Neural progenitor cell (in vitro differentiated cells): ENCODE measurements at places on chromosomes 4 and X. TPM values are rescaled to one million over a fixed set of nuclear protein-coding genes. Genes with fewer than 3 reads are reported as not detected.

GRCh38 chrX:73855546-73855945 lies 292.5 kb downstream of the CHIC1 start:
- no peaks in the 10 kb centered on the region for H3K36me3 ChIP-seq
- no peak overlapping the region for H3K27ac ChIP-seq
- peak; percentile 73 for DNase-seq
- no peak overlapping the region for H3K4me3 ChIP-seq
- H3K27me3 ChIP-seq, result no peaks in the 10 kb centered on the region

- H3K4me3 ChIP-seq, result no peak overlapping the region
- DNase-seq, result no peak
Observed at GRCh38 chr4:151418385-151418784, 9.4 kb downstream of the FHIP1A start.

DNA sequence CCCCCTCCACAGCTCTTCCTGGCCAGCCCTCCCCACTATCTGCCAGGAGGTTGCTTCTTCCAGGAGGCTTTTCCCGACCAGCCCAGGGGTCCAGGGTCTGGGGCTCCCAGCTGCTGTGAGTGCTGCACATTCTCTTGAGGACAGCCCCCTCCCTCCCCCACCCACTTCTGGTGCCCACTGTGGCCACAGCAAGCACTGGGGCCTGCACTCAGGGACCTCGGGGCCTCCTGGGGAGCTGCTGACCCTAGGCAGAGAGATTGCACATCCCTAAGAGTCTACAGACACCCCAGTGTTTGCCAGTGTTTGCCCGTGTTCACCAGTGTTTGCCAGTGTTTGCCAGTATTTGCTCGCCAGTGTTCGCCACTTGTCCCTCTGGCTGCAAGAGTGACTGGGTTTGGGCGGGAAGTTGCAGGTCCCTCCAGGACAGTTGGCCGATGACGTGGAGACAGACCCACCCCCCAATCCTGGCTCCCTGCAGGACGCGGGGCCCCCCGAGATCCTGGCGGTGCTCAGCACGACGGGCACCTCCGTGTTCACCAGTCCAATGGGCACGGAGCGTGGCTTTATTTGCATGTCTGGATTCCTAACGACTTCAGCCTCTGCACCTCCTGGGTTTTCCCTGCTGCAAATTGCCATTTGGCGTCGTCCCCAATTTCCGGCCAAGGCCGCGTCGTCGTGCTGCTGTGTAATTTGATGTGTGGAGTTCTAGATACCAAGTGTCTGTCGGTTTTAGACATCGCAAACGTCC lies 87.5 kb upstream of the NKX1-1 start:
- H3K36me3 ChIP-seq, result no peaks in the 10 kb centered on the region
- no peak overlapping the region for H3K4me3 ChIP-seq
- peaks cover 6% of the 10 kb centered on the region for H3K4me1 ChIP-seq
- DNase-seq, result no peak
- H3K27me3 ChIP-seq, result peaks cover 9% of the 10 kb centered on the region

DNA sequence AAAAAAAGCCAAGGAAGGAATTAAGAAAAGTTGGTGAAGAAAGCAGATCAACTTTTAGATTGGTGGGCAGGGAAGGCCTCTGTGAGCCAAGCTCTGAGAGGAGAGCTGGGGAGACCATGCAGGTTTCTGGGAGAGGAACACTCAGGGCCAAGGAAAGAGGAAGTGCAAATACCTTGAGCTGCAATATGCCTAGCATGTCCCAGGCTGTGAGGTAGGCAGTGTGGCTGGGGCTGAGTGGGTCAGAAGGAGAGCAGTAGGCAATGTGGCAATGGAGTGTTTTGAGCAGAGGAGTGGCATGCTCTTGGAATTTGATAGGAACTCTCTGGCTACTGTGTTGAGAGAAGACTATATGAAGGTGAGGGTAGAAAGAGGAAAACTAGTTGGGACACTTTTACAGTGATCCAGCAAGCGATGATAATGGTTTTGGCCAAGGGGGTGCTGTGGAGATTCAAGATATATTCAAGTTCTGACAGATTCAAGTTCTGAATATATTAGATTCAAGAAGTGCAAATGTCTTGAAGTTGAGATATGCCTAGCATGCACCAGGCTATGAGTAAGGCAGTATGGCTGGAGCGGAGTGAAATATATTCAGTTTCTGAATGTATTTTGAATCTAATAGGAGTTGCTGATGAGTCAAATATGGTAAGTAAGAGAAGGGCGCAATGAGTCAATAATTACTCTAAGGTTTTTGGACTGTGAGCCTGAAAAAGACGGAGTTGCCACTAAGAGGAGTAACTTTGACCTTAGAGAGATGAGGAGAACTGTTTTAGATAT lies 172.5 kb downstream of the CAMK2D start:
- no peaks in the 10 kb centered on the region for H3K27me3 ChIP-seq
- peaks cover 9% of the 10 kb centered on the region for H3K4me1 ChIP-seq
- H3K4me3 ChIP-seq, result no peak overlapping the region
- no peaks in the 10 kb centered on the region for H3K36me3 ChIP-seq
- no peak overlapping the region for H3K27ac ChIP-seq

DNA sequence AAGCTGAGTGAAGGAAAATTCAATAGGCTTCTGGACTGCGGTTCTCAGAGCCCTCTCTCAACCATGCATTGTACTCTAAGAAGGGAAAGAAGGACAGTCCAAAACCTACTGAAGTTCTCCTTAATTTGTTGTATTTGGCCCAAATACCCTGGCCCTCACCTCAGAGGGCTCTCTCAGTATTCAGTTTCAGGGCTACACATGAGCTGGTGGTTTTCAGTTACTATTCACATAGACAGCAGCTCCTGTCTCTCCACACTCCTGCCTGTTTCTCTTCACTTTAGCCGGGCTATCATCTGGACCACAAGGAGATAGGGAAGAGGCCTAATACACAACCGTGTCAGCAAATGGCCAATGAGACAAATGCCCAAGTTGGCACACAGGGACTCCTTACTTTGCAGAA lies 66.0 kb downstream of the ATG4A start:
- no peaks in the 10 kb centered on the region for H3K36me3 ChIP-seq
- no peaks in the 10 kb centered on the region for H3K4me1 ChIP-seq
- no peak overlapping the region for H3K4me3 ChIP-seq
- no peak for DNase-seq
- no peaks in the 10 kb centered on the region for H3K27me3 ChIP-seq

GRCh38 chr4:182764137-182764536 lies 153.0 kb downstream of the DCTD start:
- H3K27ac ChIP-seq, result no peak overlapping the region
- peaks cover 9% of the 10 kb centered on the region for H3K27me3 ChIP-seq
- H3K4me1 ChIP-seq, result no peaks in the 10 kb centered on the region
- H3K4me3 ChIP-seq, result no peak overlapping the region
- DNase-seq, result no peak

ARSJ gene
- total RNA-seq, result 0.25 and 0.28 TPM in 2 replicates

- no peaks in the 10 kb centered on the region for H3K27me3 ChIP-seq
- H3K4me1 ChIP-seq, result no peaks in the 10 kb centered on the region
- no peaks in the 10 kb centered on the region for H3K36me3 ChIP-seq
Observed at GRCh38 chrX:10288373-10288975, 131.7 kb downstream of the CLCN4 start.

DNA sequence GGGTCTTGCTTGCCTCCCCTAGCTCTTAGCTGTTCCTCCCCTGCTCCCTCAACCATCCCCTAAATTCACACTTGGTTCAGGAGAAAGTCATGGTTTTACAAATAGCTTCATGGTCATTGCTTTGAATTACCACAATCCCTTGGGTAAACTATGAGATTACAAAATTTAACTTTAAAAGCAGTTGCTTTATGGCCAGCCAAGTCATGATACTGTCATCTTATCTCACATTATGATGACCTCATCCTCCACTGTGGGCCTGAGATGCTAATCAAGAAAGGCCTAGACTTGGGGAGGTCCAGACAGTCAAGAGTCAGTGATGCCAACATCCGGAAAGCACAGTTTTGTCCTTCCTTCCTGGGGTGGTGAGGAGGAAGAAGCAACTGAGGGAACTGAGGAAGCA lies 10.5 kb upstream of the FGF16 start:
- no peaks in the 10 kb centered on the region for H3K4me1 ChIP-seq
- no peaks in the 10 kb centered on the region for H3K27me3 ChIP-seq
- DNase-seq, result no peak
- no peaks in the 10 kb centered on the region for H3K36me3 ChIP-seq
- H3K4me3 ChIP-seq, result no peak overlapping the region

- no peaks in the 10 kb centered on the region for H3K4me1 ChIP-seq
- no peaks in the 10 kb centered on the region for H3K27me3 ChIP-seq
- no peak overlapping the region for H3K4me3 ChIP-seq
- H3K36me3 ChIP-seq, result no peaks in the 10 kb centered on the region
Observed at GRCh38 chr4:124177647-124178425, 534.7 kb downstream of the ANKRD50 start.

DNA sequence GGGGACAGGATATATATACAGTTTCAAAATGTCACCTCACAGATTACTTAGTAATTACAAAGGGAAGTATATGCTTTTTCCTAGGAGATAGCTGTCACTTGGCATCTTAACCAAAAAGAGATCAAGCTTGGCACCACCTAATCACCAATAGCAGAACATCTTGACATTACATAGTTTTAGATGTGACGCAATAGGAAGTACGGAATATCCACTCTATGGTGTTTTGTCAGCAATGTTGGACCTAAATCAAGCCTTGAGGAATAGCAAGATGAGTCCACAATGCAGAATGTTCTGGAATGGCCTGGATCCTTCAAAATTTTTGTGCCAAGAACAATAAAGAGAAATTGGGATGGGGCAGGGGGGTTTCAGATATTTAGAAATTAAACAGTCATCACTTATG lies 1488.2 kb downstream of the FSTL5 start:
- H3K4me3 ChIP-seq, result no peak overlapping the region
- H3K27me3 ChIP-seq, result no peaks in the 10 kb centered on the region

- no peaks in the 10 kb centered on the region for H3K27me3 ChIP-seq
- no peaks in the 10 kb centered on the region for H3K4me1 ChIP-seq
- DNase-seq, result no peak
- H3K27ac ChIP-seq, result no peak overlapping the region
- no peak overlapping the region for H3K4me3 ChIP-seq
Observed at GRCh38 chrX:154349359-154349935, 25.0 kb downstream of the FLNA start.

DNA sequence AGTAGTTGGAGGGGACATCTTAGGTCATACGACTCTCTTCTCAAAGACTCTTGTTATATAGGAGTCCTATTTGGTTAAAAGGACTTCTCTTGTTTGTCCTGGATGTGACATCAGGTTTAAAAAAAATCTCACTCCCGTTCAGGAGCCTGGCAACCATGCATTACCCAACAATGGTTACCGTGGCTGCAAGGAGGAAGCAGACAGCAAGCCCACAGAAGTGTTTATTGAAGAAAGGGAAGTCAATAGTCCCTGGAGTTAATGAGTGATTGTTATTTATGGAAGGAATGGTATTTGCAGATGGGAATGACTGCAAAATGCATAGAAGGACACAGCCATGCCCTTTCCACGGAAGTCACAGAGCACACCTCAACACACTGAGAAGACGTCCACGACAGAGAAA lies 75.9 kb upstream of the ENPP6 start:
- no peaks in the 10 kb centered on the region for H3K36me3 ChIP-seq
- no peak for DNase-seq
- peaks cover 12% of the 10 kb centered on the region for H3K4me1 ChIP-seq
- no peaks in the 10 kb centered on the region for H3K27me3 ChIP-seq

GALNTL6 gene
- total RNA-seq, result 0.12 and 0.15 TPM in 2 replicates

PNMA6E gene
- not detected in 2 replicates for total RNA-seq

GRCh38 chrX:148854306-148854705 lies 353.9 kb downstream of the AFF2 start:
- H3K27ac ChIP-seq, result no peak overlapping the region
- H3K36me3 ChIP-seq, result no peaks in the 10 kb centered on the region
- no peaks in the 10 kb centered on the region for H3K27me3 ChIP-seq
- H3K4me1 ChIP-seq, result peaks cover 4% of the 10 kb centered on the region

ERAS gene
- total RNA-seq, result 0.50 TPM in 1 of 2 replicates, not detected in the other
